ENCODE measurements at places on chromosomes 5 and 9. TPM values are rescaled to one million over a fixed set of nuclear protein-coding genes. Genes with fewer than 3 reads are reported as not detected.
A peak's percentile ranks its signal among the peaks of the same experiment; 100 is the strongest.

FBP2 gene
- not detected for polyA plus RNA-seq

SLC1A1 gene
- polyA plus RNA-seq: 19.6 TPM

ITGA2 gene
- 4.9 TPM for polyA plus RNA-seq

SLC46A2 gene
- polyA plus RNA-seq: not detected

GRCh38 chr9:75869236-75869635 is 21.2 kb upstream of the PCSK5 start:
- no peak for DNase-seq

DNA sequence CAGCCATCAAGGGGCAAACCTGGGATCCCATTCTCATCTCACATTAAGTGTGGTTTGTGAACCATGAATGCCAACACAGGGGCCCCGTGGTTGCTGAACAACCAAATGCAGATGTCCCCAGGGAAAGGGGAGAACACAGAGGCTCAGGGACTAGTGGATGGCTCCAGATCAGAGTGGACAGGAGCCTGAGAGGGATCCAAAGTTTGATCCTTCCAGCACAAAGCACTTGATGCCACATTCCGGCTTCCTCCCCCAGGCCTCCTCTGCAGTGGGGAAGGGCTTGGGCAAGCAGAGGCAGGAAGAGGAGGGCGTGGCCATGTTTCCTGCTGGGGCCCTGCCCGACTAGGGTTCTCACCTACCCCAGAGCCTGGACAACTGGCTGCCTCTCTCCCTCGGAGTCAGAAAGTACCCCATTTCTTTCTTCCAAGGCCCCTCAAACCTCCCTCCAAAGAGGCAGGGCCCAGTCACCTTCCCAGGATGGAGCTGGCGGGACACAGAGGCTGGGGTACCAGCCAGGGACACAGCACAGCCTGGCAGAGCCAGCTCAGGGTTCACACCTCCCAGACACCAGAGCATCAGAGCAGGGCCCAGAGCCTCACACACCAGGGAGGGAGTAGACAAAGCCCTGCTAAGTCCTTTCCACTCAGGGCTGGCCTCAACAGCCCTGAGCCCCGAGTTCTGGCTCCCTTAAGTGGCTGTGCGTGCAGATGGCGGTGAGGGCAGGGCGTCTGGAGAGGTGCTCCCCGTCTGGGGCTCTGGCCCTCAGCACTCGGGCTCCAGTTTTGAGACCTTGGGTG is 4.3 kb upstream of the RNF44 start:
- DNase-seq: peak; percentile 89

DNA sequence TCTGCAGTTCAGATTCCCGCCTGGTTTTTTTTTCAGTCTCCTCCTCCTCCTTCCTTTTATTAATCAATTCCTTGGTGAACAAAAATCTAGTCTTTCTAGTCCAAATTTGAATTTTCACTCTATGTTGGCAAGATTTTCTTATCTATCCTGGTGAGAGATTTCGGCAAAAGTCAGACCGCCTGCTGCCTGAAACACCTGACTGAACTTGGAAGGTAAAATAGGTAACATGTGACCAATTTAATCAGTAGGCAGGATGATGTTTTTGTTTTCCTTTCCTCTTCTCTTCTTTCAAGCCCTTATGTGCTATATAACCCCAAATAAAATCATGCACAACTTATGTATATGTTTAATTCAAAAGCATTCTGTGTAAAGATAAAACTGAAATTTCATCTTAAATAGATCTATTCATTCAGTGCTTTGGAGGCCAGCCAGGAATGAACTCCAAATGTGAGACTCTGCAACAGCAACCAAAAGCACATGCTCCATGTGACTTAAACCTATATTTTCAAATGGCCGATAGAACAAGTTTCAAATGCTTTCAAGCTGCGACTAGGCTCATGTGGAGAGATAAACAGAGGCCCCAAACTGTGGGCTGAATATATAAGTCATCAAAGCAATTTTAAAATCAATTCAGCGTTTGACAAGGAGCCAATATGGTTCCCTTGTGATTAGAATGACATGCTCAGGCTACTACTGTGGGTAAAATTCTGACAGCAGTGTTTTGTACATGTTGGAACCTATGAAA is 100.4 kb upstream of the SEMA6A start:
- DNase-seq: no peak

- peak; percentile 67 for DNase-seq
Observed at GRCh38 chr5:57174128-57174889, 450 bp downstream of the GPBP1 start.

- no peak for DNase-seq
Observed at GRCh38 chr5:174065528-174066197, 20.2 kb downstream of the NSG2 start.

DNA sequence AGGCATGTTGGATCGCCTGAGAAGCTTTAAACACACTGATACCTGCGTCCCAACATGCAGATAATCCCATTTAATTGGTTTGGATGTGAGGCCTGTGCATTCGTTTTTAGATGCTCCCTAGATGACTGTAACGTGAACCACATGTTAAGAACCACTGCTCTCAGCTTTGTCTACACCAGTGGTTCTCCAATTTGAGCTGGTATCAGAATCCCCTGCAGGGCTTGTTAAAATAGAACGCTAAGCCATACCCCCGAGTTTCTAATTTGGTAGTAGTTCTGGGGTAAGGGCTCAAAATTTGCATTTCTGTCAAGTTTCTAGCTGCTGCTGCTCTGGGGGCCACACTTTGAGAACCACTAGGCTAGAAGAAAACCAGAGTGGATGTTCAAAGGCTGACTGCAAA is 74.7 kb downstream of the S1PR3 start:
- no peak for DNase-seq

DNA sequence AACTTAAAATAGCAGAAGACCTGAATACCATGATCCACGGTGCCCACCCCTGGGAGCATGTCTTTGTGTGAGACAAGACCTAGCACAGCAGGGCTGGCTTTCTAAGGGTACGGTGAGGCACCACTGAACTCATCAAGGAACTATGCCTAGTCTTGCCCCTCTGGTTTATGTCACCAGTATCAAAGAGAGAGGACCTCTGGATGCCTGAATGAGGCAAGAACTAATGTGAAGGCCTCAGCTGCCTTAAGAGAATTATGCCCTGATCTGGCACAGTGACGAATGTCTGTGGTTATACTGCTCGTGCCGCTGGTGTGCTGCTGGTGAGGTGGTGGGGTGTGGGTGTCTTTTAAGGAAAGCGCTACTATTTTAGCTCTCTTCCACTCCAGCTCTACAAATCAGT is 23.0 kb downstream of the NREP start:
- DNase-seq: no peak

DNA sequence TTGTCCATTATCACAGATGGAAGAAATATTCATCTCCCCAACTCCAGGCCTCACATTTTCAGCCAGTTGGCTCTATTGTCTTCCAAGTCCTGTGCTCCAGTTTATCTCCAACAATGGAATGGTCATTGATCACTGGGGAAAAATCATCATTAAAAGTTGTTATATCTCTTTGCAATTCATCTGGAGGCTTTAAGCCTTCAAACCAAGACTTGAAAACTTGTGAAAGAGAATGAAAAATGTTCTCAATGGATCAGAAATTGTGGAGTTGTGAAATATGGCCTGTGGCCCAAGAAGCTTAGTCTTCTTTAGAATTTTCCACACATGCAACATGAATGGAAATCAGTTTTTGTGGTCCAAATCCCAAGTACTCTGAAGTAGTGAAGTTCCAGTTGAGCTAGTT is 569.6 kb downstream of the EBF1 start:
- DNase-seq: no peak

GRCh38 chr9:111925784-111926183 is 29.2 kb downstream of the UGCG start:
- DNase-seq: no peak

GRCh38 chr5:18959535-18959934 is 1028.5 kb downstream of the CDH18 start:
- DNase-seq: no peak

DNA sequence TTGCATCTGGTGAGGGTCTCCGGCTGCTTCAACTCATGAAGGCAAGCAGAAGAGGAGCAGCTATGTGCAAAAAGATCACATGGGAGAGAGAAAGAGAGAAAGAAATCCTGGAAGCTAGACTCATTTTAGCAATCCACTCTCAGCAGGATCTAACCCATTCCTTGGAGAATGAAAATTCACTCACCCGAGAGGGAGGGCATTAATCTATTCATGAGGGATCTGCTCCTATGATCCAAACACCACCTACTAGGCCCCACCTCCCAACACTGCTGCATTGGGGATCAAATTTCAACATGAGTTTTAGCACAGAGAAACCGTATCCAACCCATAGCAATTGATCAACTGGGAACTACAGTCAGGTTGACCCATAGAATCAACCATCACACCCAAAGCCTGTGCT is 98.1 kb upstream of the SV2C start:
- no peak for DNase-seq

Measured in kidney (tissue), 22 donors.